ENCODE measurements at places on chromosomes 1 and 21. TPM values are rescaled to one million over a fixed set of nuclear protein-coding genes. Genes with fewer than 3 reads are reported as not detected.

DNA sequence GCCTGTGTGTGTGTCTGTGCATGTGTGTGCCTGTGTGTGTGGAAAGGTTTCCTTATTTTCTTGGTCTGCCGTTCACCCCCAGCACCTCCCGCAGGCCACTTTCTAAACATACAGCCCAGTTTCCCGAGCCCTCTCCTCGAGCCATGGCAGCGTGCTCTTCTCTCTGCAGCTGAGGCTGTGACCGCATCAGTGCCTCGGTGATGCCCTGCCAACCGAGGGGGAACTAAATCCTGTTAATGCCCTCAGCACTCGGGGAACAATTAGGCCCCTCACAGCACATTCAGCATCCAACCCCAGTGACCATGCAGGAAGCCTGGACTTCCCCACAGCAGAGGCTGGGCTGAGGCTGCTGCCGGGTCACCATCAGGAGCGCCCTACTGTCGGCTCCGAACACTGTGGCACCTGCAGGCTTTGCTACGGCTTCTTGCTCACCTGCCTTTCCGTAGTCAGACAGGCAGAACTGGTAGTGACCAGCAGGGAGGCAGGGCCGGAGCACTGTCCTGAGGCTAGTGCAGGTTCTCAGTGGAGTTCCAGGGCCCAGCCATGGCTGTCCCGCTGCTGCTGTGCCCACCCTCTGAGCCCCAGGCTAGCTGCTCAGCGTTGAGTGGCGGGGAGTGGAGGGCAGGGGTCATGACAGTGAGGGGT lies 8.1 kb downstream of the GPR137B start:
- H3K4me1 ChIP-seq: no peaks in the 10 kb centered on the region
- DNase-seq: no peak
- peaks cover 4% of the 10 kb centered on the region for H3K27me3 ChIP-seq
- no peak overlapping the region for H3K27ac ChIP-seq

DNA sequence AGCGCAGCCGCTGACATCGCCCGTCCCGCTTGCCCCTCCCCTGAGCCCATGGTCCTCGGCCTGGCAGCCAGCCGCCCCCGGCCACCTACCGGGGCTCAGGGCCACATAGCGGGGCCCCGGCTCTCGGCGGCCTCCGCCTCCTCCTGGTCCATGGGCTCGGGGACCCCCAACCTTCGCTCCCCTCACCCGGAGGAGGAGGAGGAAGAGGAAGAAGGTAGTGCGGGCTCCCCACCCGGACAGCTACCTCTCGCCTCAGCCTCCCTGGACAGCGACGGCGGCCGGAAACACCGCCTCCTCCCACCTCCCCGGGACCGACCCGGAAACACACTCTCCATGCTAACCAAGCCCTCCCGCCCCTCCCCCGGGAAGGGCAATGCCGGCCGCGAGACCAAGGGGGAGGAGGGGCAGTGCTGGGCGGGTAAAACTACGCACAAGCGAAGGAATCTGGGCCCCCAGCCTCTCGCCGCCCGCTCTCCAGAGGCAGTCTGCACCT lies at the start of gene KIAA0319L:
Gene KIAA0319L (minus strand): TSS at position 286 of the 493 bp plus-strand sequence. CDS start 2,912 bp downstream, outside the sequence.
- peaks cover 45% of the 10 kb centered on the region for H3K4me1 ChIP-seq
- H3K4me3 ChIP-seq: peak within 1 kb of the TSS; percentile 84
- no peaks in the 10 kb centered on the region for H3K27me3 ChIP-seq

- no peak for DNase-seq
- no peak overlapping the region for H3K27ac ChIP-seq
- no peaks in the 10 kb centered on the region for H3K36me3 ChIP-seq
- H3K27me3 ChIP-seq: no peaks in the 10 kb centered on the region
Observed at GRCh38 chr1:31410871-31411270, 2.1 kb upstream of the SERINC2 start.

- no peak overlapping the region for H3K27ac ChIP-seq
- no peak overlapping the region for H3K4me3 ChIP-seq
- no peaks in the 10 kb centered on the region for H3K27me3 ChIP-seq
- no peak for DNase-seq
- H3K4me1 ChIP-seq: peaks cover 9% of the 10 kb centered on the region
Observed at GRCh38 chr21:38843806-38844503, 38.2 kb downstream of the ETS2 start.

- H3K36me3 ChIP-seq: no peaks in the 10 kb centered on the region
- peaks cover 11% of the 10 kb centered on the region for H3K4me1 ChIP-seq
- no peaks in the 10 kb centered on the region for H3K27me3 ChIP-seq
- H3K4me3 ChIP-seq: no peak overlapping the region
Observed at GRCh38 chr1:169511316-169512005, 25.7 kb upstream of the SLC19A2 start.

DNA sequence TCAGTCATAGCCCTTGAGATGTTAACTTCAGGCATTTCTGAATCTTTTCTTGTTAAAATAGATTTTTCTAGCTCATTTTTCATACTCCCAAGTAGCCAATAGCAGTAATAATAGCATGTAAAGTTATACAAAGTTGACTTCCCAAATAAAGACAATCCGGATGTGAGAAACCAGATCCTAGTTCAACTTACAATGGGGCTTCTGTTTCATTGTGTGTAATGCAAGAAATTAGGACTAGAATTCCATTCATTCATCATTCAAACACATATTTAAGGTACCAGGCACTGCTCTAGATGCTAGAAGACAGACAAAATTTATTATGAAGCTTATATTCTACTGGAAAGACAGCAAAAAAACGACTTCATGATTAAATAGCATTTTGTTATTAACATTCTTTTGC lies 240.3 kb downstream of the OLFM3 start:
- no peak for DNase-seq
- H3K27me3 ChIP-seq: no peaks in the 10 kb centered on the region
- no peaks in the 10 kb centered on the region for H3K4me1 ChIP-seq

DNA sequence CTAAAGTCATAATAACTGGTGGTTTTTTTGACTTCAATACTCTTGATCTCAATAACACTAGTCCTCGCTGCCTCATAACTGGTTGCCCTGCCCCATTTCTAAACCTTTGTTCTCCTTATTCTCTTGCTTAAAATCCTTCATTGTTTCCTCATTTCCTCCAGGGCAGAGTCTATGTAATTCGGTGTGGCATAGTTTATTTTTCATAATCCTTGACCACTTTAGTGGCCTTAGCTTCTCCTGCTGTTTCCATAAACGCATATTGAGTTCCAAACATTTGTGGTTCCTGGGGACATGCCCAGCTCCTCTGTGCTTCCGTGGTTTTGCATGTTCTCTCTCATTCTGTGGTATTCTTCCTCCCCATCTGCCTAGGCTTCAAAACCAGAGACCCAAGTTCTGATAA lies 19.0 kb upstream of the TLCD4 start:
- no peak for DNase-seq
- H3K4me3 ChIP-seq: no peak overlapping the region
- H3K36me3 ChIP-seq: no peaks in the 10 kb centered on the region
- no peak overlapping the region for H3K27ac ChIP-seq
- no peaks in the 10 kb centered on the region for H3K4me1 ChIP-seq
- H3K27me3 ChIP-seq: no peaks in the 10 kb centered on the region

DNA sequence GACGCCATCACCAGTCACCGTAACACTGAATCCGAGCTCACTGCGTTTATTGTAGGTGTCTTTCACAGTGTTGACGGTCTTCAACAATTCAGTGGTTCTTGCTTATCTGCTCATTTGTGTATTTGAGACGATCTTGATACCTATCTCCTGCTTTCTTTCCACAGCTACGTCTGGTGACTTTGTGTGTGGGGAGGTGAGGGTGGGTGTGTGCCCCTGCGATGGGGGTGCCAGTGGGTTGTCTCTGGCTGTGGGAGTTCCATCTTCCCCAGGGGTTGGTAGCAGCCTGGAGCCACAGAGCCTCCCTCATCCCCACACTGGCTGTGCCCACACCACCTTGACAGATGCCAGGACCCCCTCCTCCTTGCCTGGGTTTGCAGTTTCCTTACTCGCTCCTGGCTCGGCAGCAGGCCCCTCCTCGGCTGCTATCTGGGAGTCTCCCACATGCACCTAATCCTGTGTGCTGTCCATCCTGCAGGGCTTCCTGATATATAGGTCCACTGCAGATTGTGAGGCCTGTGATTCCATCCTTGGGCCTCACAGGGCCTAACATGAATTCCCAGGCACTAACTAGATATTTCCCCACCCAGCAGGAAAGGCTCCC lies 6.3 kb upstream of the PARP1 start:
- H3K36me3 ChIP-seq: no peaks in the 10 kb centered on the region
- H3K4me1 ChIP-seq: no peaks in the 10 kb centered on the region
- no peak for DNase-seq
- H3K27me3 ChIP-seq: no peaks in the 10 kb centered on the region
- no peak overlapping the region for H3K27ac ChIP-seq

DNA sequence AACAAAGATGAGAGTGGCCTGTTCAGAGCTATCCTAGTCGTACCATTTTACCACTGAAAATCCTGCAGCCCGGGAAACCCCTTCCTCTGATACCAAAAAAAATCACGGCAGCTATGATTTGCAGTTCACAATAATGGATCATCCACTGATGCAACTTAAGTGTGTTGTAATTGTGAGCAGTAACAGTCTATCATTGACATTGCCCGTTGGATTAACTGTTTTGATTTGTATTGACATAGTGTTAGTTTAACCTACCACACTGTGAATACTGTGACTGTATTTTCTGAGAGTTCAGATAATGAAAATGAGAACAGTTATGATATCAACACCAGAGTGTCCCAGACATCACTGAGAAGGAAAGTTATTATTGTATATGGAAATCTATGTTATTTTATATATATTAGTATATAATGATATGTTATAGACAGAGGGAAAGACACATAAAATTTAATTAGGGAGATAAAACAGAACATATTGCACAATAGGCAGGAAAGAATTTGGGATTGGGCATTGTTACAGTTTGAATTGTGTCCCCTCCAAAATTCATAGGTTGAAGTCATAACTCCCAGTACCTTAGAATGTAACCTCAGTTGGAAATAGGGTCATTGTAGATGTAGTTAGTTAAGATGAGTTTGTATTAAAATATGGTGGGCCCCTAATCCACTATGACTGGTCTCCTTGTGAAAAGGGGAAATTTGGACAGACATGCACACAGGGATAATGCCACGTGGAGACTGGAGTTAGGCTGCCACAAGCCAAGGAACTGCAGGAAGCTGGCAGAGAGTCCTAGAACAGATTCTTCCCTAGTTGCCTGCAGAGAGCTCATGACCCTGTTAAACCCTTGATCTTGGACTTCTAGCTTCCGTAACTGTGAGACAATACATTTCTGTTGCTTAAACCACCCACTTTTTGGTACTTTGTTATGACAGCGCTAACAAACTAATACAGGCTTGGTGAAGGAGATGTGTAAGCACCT lies 54.4 kb downstream of the TLCD4 start:
- H3K36me3 ChIP-seq: no peaks in the 10 kb centered on the region
- no peaks in the 10 kb centered on the region for H3K27me3 ChIP-seq
- peaks cover 8% of the 10 kb centered on the region for H3K4me1 ChIP-seq

- no peak for DNase-seq
- H3K4me3 ChIP-seq: no peak overlapping the region
- H3K36me3 ChIP-seq: no peaks in the 10 kb centered on the region
- no peaks in the 10 kb centered on the region for H3K27me3 ChIP-seq
Observed at GRCh38 chr1:53559391-53559815, 100.2 kb downstream of the DMRTB1 start.

- H3K36me3 ChIP-seq: no peaks in the 10 kb centered on the region
- H3K4me1 ChIP-seq: peaks cover 29% of the 10 kb centered on the region
- H3K27ac ChIP-seq: no peak overlapping the region
Observed at GRCh38 chr1:184854496-184855140, 100.0 kb upstream of the EDEM3 start.

DNA sequence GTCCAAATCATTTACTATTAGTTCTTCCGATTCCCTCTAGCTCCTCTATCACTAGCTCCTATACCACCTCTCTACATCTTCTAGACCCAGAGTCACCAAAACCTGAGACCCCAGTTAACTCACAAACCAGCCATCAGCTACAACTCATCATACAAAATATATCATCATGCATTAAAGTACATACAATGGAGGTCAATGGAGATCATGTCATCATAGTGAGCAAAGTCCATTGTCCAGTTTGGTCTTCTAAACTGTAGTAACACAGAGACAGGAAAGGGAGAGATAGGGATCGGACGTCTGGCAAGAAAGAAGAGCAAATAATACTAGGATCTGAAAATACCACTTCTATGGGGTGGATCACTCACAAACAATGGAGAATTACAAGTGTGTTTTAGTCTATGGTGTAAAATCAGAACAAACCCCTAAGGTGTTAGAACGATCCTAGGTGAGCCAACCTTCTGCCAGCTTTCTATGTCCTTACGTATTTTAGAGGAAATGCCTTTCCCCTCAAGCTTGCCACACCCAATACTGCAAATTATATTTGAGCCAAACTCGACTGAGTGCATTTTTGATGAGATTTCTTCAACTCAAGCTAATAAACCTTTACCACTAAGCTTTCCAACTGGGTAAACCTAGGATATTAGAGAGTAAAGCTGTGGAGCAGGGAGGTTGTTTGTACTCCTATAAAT lies 3.9 kb downstream of the ADIPOR1 start:
- no peaks in the 10 kb centered on the region for H3K27me3 ChIP-seq
- H3K27ac ChIP-seq: no peak overlapping the region
- no peaks in the 10 kb centered on the region for H3K36me3 ChIP-seq
- peaks cover 57% of the 10 kb centered on the region for H3K4me1 ChIP-seq
- no peak overlapping the region for H3K4me3 ChIP-seq
- no peak for DNase-seq

DNA sequence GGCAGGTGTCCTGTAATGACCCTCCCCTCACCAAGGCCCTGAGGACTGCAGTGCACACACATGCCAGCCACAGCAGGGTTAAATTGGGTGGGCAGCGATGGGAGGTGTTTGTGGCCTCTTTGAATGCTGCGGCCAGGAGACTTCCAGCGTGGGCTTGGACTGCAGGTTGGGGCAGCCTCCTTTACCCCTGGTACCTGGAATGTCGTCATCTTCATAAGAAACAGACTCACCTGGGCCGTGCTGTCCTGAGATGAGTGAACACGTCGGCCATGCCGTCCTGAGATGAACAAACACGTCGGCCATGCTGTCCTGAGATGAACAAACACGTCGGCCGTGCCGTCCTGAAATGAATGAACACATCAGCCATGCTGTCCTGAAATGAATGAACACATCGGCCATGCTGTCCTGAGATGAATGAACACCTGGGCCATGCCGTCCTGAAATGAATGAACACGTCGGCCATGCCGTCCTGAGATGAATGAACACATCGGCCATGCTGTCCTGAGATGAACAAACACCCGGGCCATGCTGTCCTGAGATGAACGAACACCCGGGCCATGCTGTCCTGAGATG lies 50.1 kb upstream of the COL6A1 start:
- no peaks in the 10 kb centered on the region for H3K27me3 ChIP-seq
- no peak overlapping the region for H3K27ac ChIP-seq
- DNase-seq: no peak
- no peak overlapping the region for H3K4me3 ChIP-seq
- H3K36me3 ChIP-seq: no peaks in the 10 kb centered on the region

The RSBN1 gene
- 23.4 TPM for total RNA-seq

The PLPP3 gene
- total RNA-seq: 56.8 TPM

The OXCT2 gene
- not detected for total RNA-seq

The CLIC6 gene
- total RNA-seq: 0.49 TPM

The EPHX1 gene
- 65.7 TPM for total RNA-seq

The EMC1 gene
- 24.7 TPM for total RNA-seq

Measured in gastrocnemius medialis (tissue), 4 donors.